Neural crest cell (in vitro differentiated cells): ENCODE measurements at places on chromosomes 4 and X. TPM values are rescaled to one million over a fixed set of nuclear protein-coding genes. Genes with fewer than 3 reads are reported as not detected.
A peak's percentile ranks its signal among the peaks of the same experiment; 100 is the strongest.

HAUS7 gene
- 51.8 and 58.8 TPM in 2 replicates for total RNA-seq

CFAP99 gene
- not detected in 2 replicates for total RNA-seq

PNMA3 gene
- 9.8 and 10.0 TPM in 2 replicates for total RNA-seq

ZCCHC18 gene
- 8.7 and 9.3 TPM in 2 replicates for total RNA-seq

ESX1 gene
- not detected in 2 replicates for total RNA-seq

SPANXC gene
- not detected in 2 replicates for total RNA-seq

MAGEC3 gene
- not detected in 2 replicates for total RNA-seq

SCML1 gene
- total RNA-seq: 17.1 TPM in 2 replicates

GRCh38 chrX:71475785-71476540 is 56.9 kb upstream of the OGT start:
- peaks cover 15% of the 10 kb centered on the region for H3K36me3 ChIP-seq
- H3K27me3 ChIP-seq: no peaks in the 10 kb centered on the region
- DNase-seq: no peak

DNA sequence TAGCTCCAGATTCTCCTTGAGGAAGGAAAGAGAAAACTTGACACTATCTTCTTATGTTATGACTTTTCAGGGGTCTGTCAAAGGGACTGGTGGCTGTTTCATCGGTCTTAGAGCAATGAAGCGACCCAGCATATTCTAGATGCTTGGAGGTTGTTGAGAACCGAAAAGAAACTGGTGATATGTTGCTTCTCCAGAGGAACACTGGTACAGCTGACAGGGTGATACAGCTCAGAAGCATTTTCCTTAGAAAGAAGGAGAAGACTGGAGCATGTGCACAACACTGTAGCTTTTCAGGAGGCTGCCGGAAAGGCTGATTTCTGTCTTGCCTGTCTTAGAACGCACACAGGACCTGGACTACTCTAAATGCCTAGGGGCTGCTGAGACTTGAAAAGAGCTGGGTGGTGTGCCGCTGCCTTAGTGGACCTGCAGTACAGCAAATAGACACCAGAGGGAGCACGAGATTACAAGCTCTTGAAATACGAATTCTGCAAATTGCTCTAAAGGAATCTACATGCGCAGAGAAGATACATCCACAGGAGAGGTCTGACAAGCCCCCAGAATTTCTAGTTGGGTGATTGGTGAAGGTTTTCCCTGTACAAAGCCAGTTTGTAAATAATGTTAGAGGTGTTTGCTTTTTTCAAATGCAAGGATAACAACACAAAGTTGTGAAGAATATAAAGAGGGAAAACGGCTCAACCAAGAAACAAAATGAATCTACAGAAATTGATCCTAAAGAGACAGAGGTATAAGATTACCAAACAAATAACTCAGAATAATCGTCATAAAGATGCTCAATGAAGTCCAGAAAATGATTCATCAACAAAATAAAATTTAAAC is 223.1 kb upstream of the DMD start:
- H3K4me1 ChIP-seq: no peaks in the 10 kb centered on the region
- no peak overlapping the region for H3K4me3 ChIP-seq
- peak; percentile 85 for DNase-seq
- H3K27ac ChIP-seq: no peak overlapping the region

DNA sequence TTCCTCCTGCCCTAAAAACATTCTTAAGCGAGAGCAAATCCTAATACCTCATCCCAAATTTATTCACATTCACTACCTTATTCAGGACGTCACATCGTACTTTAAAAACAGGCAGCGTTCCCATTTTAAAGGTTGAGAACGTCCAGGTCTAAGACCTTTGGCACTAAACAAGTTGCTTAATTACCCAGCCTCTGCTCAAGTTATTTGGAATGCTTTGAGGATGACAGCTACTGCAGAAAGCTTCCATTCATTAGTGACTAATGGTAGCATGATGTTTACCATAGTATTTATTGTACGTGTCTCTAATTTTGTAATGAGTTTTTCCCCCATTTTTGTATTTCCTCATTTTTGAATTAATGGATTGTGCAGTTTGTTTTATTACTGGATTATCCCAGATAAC is 1.5 kb downstream of the USP38 start:
- H3K4me3 ChIP-seq: peak overlapping the region; percentile 93
- DNase-seq: no peak
- H3K36me3 ChIP-seq: no peaks in the 10 kb centered on the region
- peak overlapping the region; percentile 19 for H3K27ac ChIP-seq
- H3K27me3 ChIP-seq: no peaks in the 10 kb centered on the region
- peaks cover 54% of the 10 kb centered on the region for H3K4me1 ChIP-seq

DNA sequence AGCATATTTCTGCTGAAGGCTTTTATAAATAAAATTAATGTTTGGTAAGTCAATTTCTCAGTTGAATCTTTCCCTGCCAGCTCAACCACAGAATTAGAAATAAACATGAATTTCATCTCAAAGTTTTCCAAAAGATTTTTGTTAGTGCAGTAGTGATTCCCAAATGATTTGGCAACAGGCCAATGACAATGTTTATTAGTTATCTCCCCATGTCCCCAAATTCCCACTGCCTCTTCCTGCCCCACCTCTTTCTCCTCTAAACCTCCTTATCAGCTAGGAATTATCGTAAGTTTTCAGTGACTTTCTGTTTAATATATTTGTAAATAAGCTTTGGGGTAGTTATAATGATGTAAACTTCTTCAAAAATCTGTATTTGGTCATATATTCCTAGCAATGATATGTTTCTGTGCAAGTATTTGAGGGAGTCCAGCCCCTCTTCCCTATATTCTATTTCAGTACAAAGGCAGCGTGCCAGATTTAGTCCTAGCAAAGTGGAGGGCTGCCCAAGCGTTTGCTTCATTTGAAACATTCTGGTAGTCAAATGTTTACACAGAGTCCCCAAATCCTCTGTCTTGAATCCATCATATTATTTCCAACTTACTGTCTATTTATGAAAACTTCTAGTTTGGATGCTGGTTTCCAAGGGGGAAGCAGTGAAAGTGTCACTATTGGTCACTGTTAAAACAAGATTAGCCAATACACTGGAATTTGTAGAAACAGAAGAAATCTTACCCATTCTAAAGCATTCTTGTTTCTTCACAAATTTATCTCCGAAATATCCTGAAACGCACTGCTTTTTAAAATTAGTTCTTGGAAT is 33.7 kb upstream of the ANKRD50 start:
- H3K36me3 ChIP-seq: no peaks in the 10 kb centered on the region
- no peak overlapping the region for H3K27ac ChIP-seq
- no peak overlapping the region for H3K4me3 ChIP-seq
- no peak for DNase-seq
- peaks cover 11% of the 10 kb centered on the region for H3K4me1 ChIP-seq
- H3K27me3 ChIP-seq: no peaks in the 10 kb centered on the region

GRCh38 chr4:119128148-119128547 is 7.5 kb upstream of the MYOZ2 start:
- H3K27me3 ChIP-seq: no peaks in the 10 kb centered on the region
- H3K4me3 ChIP-seq: no peak overlapping the region
- DNase-seq: no peak
- no peaks in the 10 kb centered on the region for H3K36me3 ChIP-seq

DNA sequence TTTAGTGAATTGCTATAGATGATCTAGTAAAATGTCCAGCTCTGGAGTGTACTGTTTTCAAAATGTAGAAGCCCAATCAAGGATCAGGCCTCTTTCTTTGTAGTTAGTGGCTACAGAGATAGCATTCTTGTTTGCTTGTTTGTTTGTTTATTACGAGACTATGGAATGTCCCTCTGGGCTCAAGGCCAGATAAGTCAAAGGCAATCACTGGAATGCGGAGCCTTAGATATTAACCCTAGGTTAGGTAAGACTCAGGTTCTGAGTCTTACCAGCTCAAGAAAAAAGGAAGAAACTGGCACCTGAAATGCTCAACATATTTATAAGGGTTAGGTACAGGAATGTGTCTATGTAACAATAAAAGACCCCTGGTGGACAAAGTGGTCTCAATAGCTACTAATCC is 261.5 kb downstream of the SLC7A11 start:
- H3K4me1 ChIP-seq: no peaks in the 10 kb centered on the region
- H3K27me3 ChIP-seq: no peaks in the 10 kb centered on the region
- H3K4me3 ChIP-seq: no peak overlapping the region

DNA sequence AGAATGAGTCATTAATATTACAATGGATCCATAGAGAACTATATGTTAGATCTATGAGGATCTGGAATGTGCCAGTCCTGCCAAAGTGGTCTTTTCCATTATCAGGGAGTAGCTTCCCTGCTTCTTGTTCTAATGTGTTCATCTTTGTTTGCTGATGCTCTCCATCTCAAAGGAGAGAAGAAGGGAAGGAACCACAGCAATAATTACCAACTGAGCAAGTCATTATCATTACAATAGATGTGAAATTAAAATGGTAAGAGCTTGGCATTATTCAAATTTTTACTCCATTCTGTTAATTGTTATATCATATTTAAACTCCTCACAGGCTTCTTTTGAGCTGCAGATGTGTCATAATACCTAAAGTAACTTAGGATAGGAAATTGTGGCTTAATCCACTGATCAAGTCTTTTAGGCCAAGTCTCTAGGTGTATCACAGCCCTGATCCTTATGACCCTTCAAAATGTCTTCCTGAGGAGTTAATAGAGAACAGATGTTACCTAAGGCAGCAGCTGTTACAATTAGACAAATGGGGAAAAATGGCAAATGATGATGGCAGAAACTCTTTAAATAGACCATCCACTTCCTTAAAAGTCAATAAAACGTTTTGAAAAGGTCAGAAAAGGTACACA is 1492.7 kb upstream of the IGFBP7 start:
- no peak overlapping the region for H3K27ac ChIP-seq
- H3K27me3 ChIP-seq: no peaks in the 10 kb centered on the region
- H3K4me3 ChIP-seq: no peak overlapping the region
- DNase-seq: no peak
- H3K4me1 ChIP-seq: no peaks in the 10 kb centered on the region

DNA sequence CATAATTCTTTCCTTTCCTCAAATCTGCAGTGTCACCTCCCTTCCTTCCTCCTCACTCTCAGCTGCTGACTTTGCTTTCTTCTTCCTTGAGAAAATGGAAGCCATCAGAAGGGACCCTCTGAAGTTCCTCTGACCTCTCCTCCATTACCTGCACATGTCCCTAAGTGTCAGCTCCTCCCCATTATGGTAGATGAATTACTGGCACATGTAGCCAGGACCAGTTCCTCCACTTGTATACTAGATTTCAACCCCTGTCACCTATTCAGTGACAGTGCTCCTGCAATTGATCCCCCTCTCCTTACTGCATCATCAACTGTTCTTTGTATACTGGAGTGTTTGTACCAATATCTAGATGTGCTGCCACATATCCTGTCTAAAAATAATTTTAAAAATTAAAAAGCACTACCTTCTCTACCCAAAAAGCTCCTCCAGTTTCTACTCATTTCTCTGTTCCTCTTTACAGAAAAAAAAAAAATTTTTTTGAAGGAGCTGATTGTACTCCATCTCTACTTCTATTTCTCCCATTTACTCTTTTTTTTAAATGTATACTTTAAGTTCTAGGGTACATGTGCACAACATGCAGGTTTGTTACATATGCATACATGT is 78.6 kb downstream of the CLCN5 start:
- H3K4me3 ChIP-seq: no peak overlapping the region
- DNase-seq: no peak
- H3K4me1 ChIP-seq: peaks cover 4% of the 10 kb centered on the region

DNA sequence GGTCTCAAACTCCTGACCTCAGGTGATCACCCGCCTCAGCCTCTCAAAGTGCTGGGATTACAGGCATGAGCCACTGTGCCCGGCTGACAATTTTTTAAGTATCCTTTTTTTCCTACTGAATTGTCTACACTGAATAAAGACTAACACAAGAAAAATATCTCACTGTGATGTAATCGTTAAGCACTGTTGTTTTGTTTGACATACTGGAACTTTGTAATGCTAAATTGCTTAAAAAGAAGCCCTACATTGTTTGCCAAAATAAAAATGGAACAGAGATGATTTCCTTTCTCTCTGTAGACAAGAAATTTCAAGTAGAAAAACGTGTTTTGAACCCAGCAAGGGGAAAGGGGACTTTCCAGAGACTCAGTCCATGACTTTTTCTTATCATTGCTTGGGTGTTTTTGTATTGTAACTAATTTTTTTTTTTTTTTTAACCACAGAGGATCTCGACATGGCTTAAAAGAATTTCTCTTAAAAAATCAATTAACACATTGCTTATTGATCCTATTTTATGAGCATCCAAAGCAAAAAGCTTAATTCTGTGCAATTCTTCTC is 74.9 kb downstream of the TMEM156 start:
- peaks cover 7% of the 10 kb centered on the region for H3K4me1 ChIP-seq
- no peak overlapping the region for H3K4me3 ChIP-seq
- no peak for DNase-seq
- no peaks in the 10 kb centered on the region for H3K27me3 ChIP-seq
- no peaks in the 10 kb centered on the region for H3K36me3 ChIP-seq

DNA sequence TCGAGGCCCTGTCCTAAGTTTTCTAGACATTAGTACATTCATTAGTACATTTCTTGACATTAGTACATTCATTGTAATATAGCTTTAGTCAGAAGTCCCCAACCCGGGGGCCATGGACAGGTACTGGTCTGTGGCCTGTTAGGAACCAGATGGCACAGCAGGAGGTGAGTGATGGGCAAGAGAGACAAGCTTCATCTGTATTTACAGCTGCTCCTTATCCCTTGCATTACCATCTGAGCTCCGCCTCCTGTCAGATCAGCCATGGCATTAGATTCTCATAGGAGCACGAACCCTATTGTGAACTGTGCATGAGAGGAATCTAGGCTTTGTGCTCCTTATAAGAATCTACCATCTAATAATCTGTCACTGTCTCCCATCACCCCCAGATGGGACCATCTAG is 48.0 kb downstream of the GATB start:
- no peak overlapping the region for H3K4me3 ChIP-seq
- no peak for DNase-seq
- H3K4me1 ChIP-seq: peaks cover 8% of the 10 kb centered on the region
- no peaks in the 10 kb centered on the region for H3K27me3 ChIP-seq

DNA sequence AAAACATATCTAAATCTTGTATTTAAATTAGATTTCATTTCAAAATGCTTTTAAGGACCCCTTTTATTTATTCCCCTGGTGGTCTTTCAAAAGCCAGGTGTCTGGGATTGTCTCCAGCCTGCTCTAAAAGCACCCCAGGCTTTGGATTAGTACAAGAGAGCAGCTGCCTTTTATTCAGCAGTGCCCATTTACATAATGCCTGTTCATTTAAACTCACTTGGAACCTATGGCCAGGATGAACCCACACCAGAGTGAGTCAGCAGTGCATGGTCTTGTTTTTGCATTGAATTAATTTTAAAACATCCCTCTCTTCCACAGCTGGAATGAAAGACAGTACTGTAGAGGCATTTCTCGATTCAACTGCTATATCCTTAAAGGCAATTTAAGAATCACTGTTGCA is 64.1 kb upstream of the TENM3 start:
- H3K36me3 ChIP-seq: no peaks in the 10 kb centered on the region
- peaks cover 34% of the 10 kb centered on the region for H3K4me1 ChIP-seq
- no peaks in the 10 kb centered on the region for H3K27me3 ChIP-seq
- DNase-seq: no peak
- H3K27ac ChIP-seq: no peak overlapping the region

GRCh38 chrX:105190252-105190853 is 30.1 kb downstream of the TEX13A start:
- no peaks in the 10 kb centered on the region for H3K4me1 ChIP-seq
- no peak overlapping the region for H3K4me3 ChIP-seq
- no peaks in the 10 kb centered on the region for H3K27me3 ChIP-seq
- no peak overlapping the region for H3K27ac ChIP-seq

- H3K27me3 ChIP-seq: no peaks in the 10 kb centered on the region
- DNase-seq: no peak
- no peak overlapping the region for H3K4me3 ChIP-seq
- peaks cover 4% of the 10 kb centered on the region for H3K4me1 ChIP-seq
- H3K36me3 ChIP-seq: no peaks in the 10 kb centered on the region
Observed at GRCh38 chr4:178241601-178242118, 799.4 kb upstream of the AGA start.
